DMS 273 treated with DMSO at 0.1 percent for 48 hours (cell line): ENCODE measurements at places on chromosomes 7 and 10.
A peak's percentile ranks its signal among the peaks of the same experiment; 100 is the strongest.

DNA sequence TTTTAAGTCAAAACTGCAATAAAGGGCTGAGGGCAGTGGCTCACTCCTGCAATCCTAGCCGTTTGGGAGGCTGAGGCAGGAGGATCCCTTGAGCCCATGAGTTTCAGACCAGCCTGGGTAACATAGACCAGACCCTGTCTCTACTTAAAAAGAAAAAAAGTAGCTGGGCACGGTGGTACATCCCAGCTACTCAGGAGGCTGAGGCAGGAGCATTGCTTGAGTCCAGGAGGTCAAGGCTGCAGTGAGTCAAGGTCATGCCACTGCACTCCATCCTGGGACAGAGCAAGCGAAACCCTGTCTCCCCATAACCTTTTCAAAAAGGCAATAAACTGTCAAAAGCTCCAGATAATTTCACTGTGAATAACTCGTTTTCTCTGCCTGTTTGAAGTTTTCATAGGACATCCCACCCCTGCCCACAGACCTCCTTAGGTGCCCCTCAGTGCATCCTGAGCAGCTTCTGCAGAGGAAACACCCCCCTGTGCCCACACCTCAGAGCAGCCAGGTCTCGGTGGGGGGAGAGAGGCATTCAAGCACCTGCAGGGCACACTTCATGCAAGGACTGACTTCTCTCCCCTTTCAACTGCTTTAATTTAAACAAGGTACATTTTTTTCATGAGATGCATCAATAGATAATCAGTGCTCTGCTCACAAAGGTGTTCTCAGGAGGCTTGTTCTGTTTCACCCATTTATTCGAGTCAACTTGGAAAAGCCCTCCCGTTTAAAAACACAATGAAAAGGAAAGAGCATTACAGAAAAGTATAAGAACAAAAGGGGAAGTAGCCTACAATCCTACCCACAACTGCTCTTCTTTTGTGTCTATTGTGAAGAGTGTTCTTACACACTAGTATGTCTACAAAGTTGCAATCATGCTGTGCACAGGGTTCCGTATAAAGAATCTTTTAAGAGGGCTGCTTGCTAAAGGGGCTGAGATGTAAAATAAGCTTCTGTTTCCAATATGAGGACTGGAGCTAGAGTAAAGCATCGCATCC, 104.9 kb downstream of the KMT2E start:
- no peak for DNase-seq

DNA sequence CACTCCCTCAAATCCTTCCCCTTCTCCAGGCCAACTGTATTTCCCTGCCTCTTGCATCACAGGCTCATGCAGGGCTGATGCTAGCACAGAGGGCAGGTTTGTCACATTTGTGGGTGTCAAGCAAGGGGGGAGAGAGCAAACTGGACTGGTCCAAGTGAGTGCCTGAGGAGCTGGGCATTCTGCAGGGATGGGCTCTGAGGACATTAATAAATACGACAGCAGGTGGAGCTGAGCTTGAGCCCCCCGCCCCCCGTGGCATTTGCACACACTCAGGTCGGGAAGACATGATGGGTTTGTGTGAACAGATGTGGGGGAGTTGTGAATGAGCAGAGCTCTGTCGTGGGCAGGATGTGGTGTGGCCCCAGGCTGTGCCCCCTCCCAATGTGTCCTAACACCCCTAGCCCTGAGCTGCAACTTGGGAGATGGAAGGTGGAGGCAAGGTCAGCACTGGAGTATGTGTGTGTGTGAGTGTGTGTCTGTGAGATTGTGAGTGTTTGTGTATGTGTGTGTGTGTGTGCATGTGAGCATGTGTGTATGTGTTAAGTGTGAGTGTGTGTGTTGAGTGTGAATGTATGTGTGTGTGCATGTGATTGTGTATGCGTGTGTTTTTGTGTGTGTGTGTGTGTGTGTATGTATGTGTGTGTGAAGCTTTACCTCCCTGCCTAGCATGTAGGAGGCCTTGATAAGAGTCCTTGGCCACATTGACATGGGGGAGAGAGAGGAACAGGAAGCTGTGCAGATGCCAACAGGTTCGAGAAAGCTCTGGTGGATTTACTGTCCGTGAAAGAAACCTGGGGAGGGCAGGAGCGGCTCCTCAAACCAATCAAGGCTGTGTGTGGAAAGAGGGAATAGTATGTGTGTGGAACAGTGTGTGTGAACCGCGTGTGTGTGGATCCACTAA, 9.1 kb downstream of the RASSF4 start:
- DNase-seq, result no peak

DNA sequence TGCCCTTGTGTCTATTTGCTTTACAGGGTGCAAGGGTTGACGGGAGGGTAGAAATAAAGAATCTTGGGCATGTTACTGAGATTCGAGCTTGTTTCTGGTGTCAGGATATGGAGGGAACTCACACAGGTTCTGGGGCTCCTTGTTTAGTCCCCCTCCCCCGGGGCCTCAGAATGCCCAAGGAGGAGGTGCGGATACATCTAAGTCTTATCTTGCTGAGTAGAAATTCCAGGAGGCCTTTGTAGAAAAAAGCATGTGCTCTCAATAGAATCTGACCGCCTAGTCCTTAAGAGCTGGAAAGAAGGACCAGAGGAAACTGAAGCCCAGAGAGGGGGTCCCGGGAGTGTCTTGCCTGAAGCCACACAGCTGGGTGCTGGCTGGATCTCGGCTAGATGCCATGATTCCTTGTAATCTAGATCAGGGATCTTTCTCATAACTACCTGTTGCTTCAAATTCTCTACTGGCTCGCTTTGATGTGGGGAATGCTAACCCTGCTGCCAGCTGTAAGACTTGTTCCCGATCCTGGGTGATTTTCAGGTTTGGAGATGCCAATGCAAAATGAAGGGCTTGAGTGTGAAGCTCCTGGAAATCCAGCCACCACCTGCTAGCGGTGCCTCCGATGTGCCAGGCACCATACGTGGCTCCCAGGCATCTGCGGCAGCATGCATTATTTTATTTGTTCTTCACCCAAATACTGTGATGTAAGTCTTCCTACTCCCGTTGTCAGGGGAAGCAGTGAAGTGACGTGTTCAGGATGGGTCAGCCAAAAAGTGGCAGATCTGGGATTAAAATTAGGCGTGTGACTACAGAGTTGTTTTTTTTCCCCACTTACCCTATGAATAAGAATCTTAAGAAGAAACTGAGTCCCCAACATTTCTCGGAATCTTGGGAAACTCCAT, 226.0 kb downstream of the TCF7L2 start:
- DNase-seq, result no peak

DNA sequence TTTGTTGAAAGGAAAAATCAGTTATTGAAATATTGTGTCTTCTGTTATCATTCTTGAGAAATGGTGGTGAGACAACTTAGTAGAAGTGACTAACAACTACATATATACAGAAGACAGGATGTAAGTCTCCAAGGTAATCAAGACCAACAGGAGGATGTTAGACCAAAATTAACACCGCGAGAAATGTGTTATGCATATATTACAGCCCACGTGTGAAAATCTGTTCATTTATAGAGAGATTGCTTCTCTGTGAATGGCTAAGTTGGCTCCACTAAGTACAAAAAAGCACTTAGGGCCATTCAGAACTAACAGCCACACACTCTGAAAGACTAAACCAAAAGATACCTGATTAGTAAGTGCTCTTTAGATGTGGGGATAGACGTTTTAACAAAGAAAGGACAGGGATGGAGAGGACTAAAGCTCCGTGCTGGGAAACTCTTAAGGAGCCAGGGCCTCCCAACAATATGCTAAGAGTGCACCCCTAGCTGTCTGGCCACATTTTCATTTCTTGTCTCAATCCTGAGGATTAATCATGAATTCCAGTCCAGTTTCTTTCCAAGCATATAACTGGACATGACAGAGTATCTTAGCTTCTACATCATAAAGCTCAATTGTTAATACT, 26.5 kb downstream of the HDAC9 start:
- no peak for DNase-seq

DNA sequence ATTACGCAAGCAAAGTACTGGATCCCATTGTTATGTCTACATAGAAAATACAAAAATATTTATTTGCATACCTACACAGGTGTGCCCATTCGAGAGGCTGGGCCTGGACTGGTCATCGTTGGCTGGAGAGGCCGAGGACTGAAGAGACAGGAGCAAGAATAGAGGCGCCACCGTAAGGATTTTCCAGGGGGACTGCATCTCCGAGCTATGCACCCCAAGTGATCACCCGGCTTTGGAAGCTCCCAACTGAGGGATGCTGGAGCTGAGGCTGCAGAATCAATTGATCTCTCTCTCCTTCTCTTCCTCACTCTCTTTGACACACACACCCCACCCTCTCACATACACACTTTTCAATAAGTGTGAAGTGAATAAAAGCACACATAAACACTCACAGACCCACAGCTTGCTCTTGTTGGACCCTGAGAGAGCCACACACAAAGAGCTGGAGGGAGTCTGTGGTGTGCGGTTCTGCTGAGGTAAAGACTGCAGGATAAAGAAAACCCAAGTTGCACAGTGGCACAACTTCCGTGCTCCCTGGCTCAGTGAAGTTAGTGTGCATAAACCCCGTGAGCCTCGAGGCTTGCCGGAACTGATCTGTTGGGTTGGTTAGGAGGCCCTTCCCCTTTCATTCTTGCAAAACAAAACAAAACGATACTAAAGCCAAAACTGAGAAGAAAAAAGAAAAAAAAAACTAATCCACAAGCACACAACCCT, at the start of gene AOAH:
Gene AOAH (minus strand): TSS at position 544 of the 714 bp plus-strand sequence. CDS start 346 bp downstream, at position 198.
- DNase-seq, result no peak

GRCh38 chr10:95458871-95459270, 102.3 kb downstream of the SORBS1 start:
- no peak for DNase-seq

DNA sequence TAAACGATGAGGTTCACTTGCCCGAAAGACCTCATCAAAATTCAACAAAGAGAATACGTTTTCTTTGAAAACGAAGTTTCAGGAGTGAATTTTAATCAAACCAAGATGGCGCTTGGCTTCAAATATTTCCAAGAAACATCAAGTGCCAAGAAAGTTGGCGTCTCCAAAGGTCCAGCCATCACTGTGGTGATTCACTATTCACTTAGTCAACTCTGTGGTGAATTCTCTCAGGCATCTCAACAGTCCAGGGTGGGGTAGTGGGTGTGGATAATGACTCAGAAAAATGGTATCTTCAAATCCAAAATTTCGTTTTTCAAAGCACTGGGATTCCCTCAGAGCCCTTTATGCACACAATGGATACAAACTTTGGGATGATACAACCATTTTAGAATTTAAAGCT, 133.1 kb downstream of the SVIL start:
- DNase-seq, result no peak

DNA sequence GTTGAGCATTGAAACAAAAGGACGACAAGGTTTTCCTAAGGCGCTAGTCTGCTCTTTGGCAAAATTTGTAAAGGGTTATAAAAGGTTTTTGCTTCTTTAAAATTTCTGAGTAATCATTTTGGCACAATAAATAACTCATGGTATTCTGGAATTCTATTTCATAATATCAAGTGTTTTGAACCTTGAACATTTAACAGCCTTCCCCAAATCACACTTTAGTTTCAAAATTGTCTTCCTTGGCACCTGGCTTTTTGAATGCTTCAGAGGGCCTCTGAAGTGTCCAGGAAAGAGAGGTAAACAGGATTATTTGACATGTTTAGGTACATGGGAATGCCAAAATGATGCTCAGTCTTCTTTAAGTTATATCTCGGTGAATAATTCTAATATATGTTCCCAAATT, 220.8 kb downstream of the PHF14 start:
- no peak for DNase-seq

GRCh38 chr7:135247746-135248471, 14.3 kb downstream of the STRA8 start:
- DNase-seq, result no peak

GRCh38 chr7:80843018-80843677, 75.7 kb downstream of the SEMA3C start:
- no peak for DNase-seq

GRCh38 chr7:40879941-40880543, 745.2 kb downstream of the SUGCT start:
- no peak for DNase-seq

DNA sequence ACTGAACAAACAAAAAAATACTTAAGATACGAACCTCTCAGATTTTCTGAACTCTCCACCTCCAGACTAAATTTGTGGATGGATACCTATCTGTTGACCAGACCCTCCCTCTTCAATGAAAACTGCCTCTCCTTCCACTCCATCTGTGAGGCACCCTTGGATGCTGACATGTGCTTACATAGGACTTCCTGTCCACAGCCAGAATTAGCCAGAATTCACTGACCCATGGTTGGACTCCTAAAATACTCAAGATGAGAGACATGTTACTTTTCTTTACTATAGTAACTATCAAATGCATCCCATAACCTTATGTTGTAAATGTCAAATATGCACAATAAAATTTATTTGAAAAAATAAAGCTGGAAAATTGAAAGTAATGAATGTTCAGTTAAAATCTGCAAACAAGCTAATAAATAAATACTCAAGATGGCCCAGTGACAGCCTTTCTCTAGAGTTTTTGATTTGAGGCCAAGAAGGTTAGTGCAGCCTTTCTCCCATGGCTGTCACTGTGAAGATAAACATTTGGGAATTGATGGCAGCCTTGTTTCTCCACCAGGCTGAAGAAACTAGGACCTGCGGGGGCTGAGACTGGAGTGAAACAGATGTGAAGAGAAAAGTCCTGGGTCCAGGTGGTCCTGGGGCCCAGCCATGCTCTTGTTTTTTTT, 287.0 kb downstream of the ZEB1 start:
- DNase-seq, result no peak

GRCh38 chr10:18472977-18473376, 178.4 kb downstream of the NSUN6 start:
- no peak for DNase-seq

DNA sequence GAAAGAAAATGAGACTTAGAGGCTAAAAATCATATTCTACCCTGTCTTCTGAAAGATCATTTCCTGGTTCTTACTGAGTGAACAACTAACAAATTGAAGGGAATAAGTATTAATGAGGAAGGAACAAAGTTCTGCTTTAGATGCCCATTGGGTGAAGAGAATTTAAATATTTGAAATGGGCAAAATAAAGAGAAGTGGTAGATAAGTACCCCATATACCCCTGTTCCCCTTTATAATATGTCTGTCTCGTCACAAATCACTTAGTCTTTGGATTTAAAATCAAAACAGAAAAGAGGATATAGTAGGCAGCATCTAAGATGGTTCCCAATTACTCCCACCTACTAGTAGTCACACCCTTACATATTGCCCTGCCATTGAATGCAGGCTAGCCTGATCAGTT, 13.2 kb downstream of the TES start:
- no peak for DNase-seq

DNA sequence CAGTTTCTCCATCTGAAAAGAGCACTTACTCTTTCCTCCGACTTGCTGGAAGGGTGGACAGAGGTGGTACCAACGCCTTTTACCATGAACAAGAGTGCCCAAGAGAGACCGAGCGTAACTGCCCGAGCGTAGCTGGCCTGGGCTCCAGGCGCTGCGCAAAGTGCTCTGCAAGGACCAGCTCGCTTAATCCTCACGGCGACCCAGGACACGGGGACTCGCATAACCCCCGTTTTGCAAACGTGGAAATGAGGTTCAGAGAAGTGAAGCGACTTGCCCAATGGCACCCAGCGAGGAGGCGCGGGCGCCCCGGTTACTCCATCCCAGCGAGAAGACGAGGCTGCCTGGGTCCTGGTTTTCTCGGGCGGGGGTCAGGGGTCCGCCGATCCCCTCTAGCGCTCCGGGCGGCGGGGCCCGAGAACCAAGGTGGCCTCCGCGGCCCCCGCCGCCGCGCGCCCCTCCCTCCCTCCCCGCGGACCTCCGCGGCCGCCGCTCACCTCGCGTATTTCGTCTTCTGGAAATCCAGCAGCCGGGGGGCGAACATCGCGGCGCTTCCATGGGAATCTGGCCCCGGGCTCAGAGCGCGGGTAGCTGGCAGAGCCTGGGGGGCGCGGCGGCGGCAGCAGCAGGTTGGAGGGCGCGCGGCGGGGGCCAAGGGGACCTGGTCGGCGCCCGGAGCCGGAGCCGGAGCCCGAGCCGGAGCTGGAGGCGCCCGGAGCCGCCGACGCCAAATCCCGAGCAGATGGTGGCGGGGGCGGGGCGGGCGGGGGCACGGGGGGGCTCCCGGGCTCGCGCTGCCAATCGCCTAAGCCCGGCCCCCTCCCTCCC, at the start of gene MMD2:
Gene MMD2 (minus strand): TSS at position 711 of the 825 bp plus-strand sequence. CDS start 170 bp downstream, at position 541.
- peak; percentile 34 for DNase-seq
